Left renal pelvis (tissue), 4 donors: ENCODE measurements at places on chromosomes 7 and 10. TPM values are rescaled to one million over a fixed set of nuclear protein-coding genes. Genes with fewer than 3 reads are reported as not detected.

PNLIPRP1 gene
- 0.16 TPM for polyA plus RNA-seq

- DNase-seq: no peak
Observed at GRCh38 chr10:33746836-33747268, 412.4 kb upstream of the NRP1 start.

- DNase-seq: no peak
Observed at GRCh38 chr7:120190566-120190965, 82.4 kb upstream of the KCND2 start.

DNA sequence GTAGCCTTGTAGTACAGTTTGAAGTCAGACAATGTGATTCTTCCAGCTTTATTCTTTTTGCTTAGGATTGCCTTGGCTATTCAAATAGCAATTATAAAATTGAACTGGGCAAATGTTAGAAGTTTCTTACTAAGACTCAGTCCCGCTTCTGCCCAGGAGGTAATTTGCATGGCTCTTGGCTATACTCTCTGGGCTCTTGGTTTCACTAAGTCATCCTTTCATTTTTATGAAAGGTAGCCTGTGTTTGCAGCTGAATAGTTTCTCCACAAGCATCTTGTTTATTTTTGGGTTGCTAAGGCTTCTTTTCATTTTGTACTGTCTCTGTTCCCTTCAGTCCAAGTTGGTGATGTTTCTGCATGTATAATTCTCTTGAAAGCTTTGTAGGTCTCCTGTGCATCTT is 340.6 kb downstream of the SH2D4B start:
- no peak for DNase-seq

DNA sequence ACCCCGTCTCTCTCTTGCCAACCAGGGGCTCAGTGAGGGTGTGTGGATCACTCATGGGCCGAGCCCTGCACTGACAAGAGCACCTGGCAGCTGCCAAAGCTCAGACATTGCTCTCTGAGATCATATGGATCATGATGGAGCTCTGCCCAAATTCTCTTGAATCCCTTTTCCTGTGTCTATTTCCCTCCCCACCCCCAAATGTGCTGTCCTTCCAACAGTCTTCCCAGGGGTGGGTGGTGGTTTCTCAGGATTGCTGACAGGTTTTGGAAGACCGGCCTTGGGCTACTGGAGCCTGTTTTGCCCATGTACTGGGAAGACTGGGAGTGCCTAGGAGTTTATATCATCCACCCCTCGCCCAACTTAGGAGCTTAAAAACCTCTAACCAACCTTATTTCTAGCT is 10.5 kb downstream of the ARHGAP22 start:
- DNase-seq: no peak
